ENCODE measurements at places on chromosomes 3 and 15. TPM values are rescaled to one million over a fixed set of nuclear protein-coding genes. Genes with fewer than 3 reads are reported as not detected.

NR1I2 gene
- not detected for total RNA-seq

LIPH gene
- total RNA-seq: 1.3 TPM

FEZF2 gene
- not detected for total RNA-seq

GASK1A gene
- 11.2 TPM for total RNA-seq

CHDH gene
- 2.6 TPM for total RNA-seq

TMEM207 gene
- not detected for total RNA-seq

EAF2 gene
- total RNA-seq: 14.1 TPM
